SK-N-SH treated with all-trans-retinoic acid at 6 μM for 48 hours (cell line): ENCODE measurements at places on chromosomes 2 and 18.

DNA sequence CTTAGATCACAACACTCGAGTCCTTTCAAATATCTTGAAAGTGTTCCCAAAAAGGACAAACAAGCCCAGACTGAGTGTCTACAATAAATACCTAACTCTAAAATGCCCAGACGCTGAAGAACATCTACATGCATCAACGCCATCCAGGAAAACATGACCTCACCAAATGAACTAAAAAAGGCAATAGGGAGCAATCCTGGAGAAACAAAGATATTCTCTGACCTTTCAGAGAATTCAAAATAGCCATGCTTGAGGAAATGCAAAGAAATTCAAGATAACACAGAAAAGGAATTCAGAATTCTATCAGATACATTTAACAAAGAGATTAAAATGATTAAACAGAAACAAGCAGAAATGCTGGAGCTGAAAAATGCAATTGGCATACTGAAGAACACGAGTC lies 61.2 kb upstream of the CHN1 start:
- ATAC-seq: no peak

DNA sequence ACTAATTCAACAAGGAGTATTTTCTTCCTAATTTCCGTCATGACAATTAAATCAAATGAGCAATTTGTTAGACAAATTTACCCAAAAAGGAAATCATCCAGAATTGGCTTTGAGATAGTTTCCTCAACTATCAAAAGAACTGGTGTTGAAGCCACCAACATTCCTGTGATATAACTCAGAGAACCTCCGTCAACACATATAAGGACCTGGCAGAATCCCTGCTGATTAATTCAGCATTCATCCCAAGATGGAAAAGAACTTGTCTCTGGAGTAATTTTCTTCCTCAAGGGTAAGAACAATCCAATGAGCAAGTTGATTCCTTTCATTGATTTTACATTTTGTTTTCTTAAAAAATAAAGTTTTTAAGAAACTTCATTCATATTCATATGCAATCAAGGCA lies 62.0 kb downstream of the MBD2 start:
- ATAC-seq: peak; percentile 51

DNA sequence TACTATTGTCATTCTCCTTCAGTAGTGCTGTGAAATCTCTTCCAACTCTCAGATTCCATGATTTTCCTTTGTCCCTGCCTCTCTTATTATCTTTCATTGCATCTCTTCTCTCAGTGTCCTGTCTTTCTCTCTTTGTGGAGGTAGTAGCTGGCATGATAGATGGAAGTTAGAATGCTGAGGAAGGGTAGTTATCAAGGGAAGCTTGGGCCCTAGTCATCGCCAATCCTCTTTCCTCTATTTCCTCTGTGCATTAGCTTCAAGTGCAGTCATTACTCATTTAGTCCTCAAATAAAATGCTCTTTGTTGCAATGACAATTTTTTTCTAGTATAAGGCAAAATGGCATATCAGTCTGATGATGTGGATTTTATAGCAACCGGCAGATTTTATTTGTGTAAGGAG lies 207.7 kb downstream of the CAMKMT start:
- ATAC-seq: no peak

GRCh38 chr18:10249270-10249669 lies 205.2 kb upstream of the APCDD1 start:
- peak; percentile 26; the same call in 1 of the 3 replicates for ATAC-seq

- ATAC-seq: no peak
Observed at GRCh38 chr18:21911551-21911950, 171.0 kb downstream of the MIB1 start.

- ATAC-seq: no peak
Observed at GRCh38 chr18:6200204-6200774, 214.4 kb downstream of the L3MBTL4 start.

DNA sequence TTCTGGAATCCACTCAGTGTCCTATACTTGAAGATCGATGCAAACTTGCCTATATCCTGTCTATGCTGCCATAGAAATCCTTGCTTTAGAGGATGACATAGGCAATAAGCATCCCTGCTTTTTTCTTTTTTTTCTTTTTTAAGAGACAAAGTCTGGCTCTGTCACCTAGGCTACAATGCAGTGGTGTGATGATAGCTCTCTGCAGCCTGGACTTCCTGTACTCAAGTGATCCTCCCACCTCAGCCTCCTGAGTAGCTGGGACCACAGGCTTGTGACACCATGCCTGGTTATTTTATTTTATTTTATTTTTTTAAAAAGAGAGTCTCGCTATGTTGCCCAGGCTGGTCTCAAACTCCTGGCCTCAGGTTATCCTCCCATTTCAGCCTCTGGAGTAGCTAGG lies 76.9 kb downstream of the LBH start:
- ATAC-seq: no peak

DNA sequence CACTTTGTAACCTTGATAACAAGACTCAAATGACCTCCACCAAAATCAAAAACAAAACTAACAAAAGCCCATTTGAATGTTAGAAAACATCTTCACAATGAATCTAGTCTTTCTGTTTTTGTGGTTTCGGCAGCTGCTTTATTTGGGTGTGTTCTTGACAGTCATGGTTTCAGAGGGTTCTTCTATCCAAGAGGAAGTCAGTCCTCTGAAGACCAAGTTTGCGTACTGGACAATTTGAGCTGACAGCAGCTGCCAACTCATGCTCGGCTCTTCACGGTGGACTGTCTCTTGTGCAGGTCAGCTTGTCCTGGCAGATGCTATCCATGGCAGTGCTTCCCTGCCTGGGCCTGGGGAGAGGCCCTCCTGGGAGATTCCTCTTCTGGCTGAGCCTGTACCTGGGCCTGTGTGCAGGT lies 91.0 kb downstream of the TMEM17 start:
- no peak for ATAC-seq

DNA sequence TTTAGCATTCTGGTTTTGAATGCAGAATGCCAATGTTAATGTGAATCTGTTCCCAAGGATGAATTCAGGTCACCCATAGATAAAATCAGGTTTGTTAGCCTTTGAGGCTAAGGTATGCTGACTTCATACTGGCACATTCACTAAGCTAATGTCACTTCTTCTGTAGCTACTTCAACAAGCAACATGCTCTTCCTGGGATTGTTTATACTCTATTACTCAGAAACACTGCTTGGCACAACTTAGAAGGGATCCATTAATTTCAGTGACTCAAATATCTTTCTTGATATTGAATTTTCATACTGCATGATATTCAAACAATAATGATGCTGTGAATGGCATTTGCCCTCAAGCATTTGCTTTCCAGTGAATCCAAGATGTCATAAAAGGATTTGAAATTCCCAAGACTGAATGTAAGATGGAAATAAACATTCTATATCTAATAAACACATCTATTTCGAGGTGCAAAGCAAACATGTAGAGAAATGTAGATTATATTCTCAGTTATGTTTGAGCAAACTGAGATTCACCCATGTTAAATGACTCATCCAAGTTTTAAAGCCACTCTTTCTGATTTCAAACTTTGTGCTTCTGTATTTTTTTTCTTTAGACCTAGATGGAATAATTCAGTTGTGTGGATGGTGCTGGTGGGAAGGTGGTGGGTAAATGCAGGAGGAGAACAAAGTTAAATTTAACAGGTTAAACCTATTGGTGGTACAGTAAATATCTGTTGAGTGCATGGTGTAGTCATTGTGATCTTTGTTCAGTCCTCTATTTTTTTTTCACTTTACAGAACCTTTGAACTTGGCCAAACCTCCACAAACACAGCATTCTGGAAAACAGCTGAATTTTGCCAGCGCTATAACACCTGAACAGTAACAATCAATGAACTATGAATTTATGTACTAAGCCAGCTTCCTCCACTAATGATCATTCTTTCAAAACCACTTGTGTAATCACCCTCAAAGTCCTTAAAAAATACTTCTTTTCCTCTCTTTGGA lies 162.1 kb upstream of the XIRP2 start:
- no peak for ATAC-seq

DNA sequence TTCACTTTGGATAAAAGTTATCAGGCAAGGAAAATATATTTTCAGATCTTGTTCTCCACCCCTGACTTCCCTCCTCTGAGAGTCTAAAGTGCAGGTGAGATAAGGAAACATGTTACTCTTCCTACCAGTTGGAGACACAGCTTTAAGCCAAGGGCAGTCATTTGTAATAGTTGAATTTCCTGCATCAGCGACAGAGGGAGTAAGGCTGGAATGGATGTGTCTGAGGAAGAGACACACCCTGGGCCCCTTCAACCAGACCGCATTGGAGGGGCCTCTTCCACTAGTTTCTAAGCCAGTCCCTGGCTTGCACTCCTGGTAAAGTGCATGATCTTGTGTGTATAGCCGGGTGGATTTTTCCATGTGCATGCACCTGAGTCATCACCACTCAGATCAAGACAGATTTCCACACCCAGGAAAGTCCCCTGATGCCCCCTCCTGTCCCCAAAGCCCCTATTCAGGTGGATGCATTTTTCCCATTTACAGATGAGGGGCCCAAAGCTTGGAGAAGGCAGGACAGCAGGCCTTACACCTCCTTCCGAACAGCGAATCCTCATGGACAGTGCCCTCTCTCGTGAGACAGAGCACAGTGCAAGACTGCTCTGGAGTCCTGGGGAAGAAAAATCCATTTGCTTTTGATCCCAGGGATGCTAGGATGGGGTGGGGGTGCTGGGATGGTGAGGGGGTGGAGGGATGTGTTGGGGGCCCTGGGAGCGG lies 66.7 kb upstream of the SH3RF3 start:
- 0 out of 3 replicates have a peak, but pooled peaks have one; percentile 38 for ATAC-seq

- peak; percentile 94 for ATAC-seq
Observed at GRCh38 chr2:86623494-86624266, at the start of gene RNF103. Gene RNF103 (minus strand): TSS chr2:86623865. CDS start chr2:86622886, 979 bp downstream.

DNA sequence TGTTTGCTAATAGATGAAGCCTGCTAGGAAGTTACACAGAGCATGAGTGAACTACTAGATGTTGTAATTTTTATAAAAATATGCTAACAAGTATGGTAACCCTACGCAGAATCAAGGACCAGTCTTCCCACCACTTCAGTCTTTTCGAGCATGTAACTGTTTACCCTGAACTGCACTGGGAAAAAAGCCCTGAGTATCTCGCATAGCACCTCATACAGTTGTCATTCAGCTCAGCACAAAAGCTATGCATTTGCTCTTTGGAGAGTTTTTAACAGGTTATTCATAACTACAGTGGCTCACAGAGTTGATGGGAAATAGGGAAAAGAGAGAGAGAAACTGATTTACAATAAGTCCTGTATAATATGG lies 42.7 kb downstream of the DYNC1I2 start:
- ATAC-seq: no peak

DNA sequence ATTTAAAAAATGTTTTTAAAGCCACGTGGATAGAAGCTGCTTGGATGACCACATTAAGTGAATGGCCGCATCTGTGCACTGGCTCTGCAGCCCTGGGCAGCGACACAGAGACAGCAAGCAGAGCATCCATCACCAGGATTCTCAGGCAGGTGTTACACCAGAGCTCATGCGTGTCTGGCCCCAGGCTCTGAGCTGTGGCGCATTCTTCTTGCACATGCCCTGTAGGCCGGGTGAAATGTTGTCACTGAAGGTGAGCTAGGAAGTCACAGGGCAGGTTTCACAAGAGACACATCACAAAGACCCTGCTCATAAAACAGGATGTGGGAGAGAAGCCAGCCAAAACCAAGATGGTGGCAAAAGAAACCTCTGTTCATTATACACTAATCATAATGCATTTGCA lies 8.4 kb upstream of the PXDN start:
- ATAC-seq: no peak

GRCh38 chr2:223835701-223836532 lies 1.5 kb downstream of the AP1S3 start:
- ATAC-seq: no peak

GRCh38 chr2:96103187-96103601 lies 13.2 kb downstream of the ADRA2B start:
- no peak for ATAC-seq

GRCh38 chr18:7979714-7980113 lies 412.6 kb downstream of the PTPRM start:
- ATAC-seq: no peak

DNA sequence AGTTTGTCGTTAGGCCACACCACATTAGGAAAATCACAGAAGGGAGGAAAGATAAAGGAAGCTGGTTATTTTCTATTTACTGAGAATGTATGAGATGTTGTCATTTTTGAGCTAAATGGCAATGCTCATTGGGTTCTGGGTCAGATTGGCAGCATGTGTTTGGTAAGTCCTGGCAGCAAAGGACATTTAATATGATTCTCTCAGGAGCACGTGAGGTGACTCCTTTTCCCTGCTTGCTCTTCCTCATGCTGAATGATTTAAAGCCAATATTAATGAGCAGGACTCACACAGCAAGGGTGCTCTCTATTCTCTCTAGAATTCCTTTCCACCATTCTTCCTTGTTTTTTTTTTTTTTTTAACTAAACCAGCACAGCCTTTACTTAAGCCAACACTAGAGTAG lies 298.2 kb downstream of the XIRP2 start:
- ATAC-seq: no peak

DNA sequence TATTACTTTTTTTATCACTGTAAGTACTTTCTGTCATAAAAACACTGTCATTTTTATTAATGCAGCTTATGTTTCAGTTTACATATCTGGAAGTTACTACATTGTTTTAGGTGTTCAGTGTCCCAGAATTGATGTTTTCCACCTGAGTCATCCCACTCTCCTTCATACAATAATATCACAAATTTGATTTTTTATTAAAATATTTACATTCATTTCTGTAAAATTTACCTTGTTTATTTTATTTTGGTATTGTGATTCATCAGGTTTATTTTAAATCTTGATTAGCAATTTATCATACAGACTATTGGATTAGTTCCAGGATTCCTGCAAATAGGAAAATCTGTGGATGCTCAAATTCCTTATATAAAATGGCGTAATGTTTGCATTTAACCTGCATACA lies 1662.9 kb downstream of the SUCLG1 start:
- no peak for ATAC-seq

- ATAC-seq: no peak
Observed at GRCh38 chr18:49894517-49895226, 81.3 kb upstream of the ACAA2 start.

DNA sequence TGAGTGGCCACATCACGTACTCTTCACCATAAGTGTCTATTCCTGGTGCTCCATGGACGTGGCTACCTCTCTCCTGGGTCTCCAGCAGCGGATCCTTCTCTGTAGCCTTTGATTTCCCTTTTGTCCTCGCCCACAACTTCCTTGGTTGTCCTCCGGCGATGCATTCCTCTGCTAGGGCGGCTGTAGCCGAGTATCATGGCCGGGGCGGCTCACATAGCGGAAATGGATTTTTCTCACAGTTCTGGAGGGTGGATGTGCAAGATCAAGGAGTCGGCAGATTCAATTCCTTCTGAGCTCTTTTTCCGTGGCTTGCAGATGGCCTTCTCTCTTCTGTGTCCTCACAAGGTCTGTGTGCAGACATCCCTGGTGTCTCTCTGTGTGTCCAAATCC lies 35.7 kb downstream of the ACKR3 start:
- no peak for ATAC-seq

DNA sequence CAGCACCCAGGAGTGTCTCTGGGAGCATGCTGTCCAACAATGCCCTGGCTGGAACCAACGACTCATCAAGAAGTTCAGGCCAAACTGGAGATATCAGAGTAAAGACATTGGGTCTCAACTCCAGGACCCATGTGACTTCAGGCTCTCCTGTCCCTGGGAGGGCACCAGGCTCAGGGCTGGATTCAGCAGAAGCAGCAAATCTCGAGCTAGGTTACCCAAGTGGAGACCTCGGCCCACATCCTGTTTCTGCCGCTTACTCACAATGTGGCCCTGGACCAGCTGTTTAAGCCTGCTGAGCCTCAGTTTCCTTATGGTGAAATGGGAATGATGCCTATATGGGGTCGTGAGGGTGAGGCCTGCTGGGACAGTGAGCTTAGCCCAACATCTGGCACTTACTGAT lies 9.3 kb upstream of the OTOF start:
- no peak for ATAC-seq

- ATAC-seq: no peak
Observed at GRCh38 chr2:135951041-135951583, 34.3 kb downstream of the DARS1 start.
